ENCODE measurements at places on chromosomes 6 and 20.

DNA sequence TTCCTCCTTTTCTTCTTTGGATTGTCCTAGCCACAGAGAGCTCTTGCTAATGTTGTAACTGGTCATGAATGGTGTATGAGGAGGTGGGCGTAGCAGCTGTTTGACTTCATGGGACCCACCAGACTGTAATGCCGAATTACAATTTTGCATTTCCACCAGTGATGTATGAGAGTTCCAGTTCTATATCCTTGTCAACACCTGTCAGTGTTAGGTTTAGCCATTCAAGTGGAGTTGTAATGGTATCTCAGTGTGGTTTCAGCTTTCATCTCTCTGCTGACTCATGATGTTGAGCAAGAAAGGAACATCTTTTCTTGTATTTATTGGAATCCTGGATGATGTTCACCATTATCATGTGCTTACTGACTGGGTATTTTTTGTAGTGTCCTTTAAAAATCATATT lies 5.1 kb downstream of the IGF2R start:
- DNase-seq = no peak

DNA sequence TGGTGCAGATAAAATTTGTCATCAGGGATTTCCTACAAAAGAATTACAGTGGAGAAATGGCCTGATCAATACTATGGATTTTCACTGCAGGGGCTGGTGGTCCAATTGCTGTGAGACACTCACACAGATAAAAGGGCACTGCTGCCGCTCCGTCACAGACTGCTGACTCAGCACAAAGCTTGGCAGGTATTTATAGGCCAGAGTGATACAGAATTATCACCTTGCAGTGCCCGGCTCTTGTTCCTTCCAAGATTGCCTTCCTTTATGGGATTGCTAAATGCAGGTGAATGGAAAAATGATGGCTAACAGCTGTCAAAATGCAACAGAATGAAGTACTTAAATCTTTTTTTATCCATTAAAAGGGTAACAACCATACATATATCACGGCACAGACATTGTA lies 247.8 kb upstream of the ZFP64 start:
- no peak for DNase-seq

GRCh38 chr6:105058316-105058715 lies 101.4 kb downstream of the LIN28B start:
- no peak for DNase-seq

DNA sequence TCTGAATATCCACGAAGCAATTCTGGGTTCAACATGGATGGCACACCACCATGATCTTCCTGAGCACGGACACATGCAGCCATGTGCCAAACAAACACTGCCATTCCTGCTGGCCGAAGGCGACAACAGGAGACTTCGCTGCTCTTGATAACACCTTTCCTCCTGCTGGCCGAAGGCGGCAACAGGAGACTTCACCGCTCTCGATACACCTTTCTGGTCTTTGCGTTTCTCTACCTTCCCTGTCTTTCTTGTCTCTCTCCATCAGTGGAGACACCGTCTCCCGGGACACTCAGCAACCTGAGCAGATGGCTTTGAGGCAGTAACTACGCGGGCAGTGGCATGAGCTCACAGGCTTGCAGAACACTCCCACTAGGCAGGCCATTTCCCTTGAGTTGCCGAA lies 54.9 kb upstream of the MPC1 start:
- no peak for DNase-seq

- DNase-seq = peak; percentile 27
Measured at GRCh38 chr6:7137335-7138045, 29.7 kb downstream of the RREB1 start.

- DNase-seq = no peak
Measured at GRCh38 chr6:167129159-167129558, 6.3 kb downstream of the CCR6 start.

DNA sequence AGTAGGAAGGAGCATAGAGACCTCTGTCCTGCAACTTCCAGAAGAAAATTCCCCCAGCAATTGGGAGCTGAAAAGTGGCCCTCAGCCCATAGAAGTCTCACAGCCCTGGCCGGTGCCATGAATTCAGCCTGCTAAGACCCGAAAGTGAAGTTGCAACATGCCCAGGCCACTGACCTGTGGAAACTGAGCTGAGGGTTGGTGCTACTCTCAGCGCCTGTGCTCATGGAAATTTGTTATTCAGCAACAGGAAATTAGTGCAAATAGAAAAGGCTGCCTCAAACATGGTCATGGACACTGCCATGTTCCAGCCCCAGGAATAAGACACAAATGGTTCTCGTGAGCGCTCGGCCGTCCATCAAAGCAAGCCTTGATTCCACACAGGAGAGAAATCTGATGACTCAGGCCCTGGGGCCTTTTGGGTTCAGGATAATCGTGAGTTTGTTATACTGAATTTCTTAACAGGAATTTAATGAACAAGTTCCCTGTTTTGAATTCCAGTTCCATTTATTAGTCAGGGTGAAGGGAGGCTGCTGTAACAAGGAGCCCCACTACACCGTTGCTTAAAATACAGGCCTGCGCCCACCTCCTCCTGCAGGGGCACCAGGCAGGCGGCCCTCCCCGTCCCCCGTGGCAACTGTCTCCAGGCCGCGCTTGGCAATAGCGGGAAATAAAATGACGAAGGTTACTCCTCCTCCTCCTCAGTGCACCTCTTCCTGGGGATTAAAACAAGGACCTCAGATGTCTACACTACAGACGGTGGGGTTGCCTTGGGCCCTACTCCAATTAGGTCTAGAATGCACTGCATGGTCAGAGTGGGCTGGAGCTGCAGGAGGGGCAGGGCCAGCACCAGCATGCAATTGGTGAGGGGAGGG lies 152.9 kb downstream of the ERMARD start:
- DNase-seq = no peak

- DNase-seq = no peak
Measured at GRCh38 chr20:4999788-5000187, 1.5 kb downstream of the SLC23A2 start.

GRCh38 chr6:70131528-70131927 lies 171.4 kb downstream of the COL9A1 start:
- no peak for DNase-seq

DNA sequence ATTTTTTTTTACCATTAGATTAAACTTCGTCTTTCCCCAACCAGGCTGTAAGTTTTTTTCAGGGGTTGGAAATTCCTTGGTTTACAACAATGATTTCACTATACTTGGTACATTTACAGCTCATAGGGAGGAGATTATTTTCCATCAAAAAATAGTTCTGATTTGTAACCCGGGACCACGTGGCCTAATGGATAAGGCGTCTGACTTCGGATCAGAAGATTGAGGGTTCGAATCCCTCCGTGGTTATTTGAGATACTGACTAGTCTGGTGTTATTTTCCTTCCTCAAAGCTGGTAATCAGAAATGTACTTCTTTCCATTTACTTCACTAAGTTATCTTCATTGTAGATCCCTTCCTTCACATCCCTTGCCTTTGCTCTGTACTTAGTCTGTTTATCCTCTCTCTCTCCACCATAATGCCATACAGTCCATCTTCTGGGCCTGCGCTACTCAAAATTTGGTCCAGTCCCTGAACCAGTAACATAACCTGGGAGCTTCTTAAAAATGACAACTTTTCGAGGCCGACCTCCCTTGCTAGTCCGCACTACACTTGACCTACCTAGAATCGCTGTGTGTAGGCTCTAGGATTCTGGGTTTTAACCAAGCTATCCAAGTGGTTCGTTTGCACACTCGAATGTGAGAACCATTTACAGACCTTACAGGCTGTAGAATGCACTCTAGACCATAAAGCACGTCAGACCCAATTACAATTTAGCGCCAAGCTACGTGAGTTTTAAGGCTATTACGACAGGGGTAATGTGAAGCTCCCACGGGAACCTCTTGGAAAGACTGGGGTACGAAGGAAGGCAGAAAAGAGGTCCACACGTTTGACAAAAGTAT lies 42.1 kb upstream of the BTN3A2 start:
- DNase-seq = peak; percentile 43

DNA sequence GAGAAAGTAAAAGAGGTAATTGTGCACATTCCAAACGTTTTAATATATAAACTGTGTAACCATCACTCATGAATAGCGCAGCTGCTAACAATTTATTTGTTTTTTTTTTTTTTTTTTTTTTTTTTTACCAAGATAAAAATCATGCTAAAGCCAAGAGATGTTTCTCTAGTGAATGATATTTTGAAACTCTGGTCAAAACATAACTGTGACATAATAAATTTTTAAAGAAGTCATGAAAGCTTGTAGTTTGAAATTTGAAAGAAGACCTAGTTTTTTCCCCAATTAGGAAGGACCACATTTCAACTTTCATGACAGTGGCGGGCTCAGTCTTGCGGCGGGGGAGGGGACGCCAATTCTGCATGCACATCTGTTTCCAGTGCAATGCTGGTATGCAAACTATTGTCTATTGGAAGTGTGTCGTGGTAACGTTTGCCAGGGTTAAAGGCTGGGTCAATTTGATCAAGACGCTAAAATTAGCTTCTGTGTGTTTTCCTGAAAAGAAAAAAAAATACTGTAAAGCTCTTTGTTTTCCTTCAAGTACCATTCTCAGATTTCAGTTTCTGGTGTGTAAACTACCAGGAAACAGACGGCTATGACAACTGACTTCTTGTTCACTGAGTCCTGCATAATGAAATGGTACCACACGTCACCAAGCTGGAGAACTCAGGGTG lies 211.9 kb downstream of the FOXC1 start:
- no peak for DNase-seq

DNA sequence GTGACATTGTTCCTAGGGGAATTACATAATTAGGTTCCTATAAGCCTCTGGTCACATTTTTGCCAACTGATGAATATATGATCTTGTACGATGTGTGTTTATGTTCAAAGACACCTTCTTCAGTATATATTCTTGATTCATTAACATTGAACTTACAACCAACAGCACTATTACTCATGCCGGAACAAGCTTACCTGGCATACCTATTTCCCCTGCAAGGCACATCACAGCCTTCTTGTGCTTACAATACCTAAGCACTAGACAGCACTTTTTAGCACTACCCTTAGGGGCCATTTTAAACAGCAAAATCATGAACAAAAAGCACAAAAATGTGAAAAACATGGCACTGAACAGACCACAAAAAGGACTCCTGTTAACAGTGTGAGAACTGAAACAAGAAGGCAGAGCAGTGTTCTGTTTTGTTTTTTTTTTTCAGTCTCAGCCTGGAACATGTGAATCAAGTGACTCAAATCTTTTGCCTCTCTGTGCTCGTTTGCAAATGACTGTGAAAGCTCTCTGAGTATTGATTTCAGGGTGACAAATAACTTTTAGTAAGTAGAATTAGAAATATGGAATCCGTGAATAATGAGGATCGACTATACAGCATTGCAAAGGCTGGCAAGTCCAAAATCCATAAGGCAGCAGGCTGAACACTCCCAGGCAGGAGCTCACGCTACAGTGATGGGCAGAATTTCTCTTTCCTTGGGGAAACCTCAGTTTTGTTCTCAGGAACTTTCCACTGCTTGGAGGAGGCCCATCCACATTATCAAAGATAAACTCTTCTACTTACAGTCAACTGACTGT lies 102.3 kb upstream of the TSHZ2 start:
- no peak for DNase-seq

DNA sequence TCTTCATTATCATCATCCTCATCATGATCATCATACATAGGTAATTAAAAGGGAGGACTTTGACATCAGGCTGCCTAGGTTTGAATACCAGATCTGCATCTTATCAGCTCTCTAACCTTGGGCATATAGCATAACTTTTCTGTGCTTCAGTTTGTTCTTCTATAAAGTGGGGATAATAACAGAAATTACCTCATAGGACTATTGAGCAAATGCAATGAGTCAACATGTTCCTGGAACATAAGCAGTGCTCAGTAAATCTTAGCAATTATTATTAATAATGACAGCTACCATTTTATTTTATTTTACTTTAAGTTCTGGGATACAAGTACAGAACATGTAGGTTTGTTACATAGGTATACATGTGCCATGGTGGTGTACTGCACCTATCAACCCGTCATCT lies 7.2 kb downstream of the C20orf202 start:
- DNase-seq = no peak

DNA sequence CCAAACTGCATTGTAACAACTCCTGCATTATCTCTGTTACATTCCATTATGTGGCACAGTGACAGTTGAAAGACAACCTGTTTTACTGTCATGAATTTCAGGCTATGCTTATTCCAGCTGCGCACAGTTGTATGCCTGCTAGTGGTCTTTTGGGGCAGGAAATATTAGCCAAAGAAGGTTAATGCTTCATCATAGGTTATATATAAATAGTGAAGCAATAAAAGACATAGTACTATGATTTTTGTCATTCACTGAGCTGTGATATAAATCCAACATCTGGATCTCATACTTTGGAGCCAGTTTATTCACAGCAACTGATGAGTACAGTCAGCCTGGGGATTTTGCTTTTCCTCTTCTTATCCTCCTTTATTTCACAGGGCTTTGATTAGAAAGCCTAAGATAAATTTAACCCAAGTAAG lies 55.6 kb downstream of the FILIP1 start:
- no peak for DNase-seq

DNA sequence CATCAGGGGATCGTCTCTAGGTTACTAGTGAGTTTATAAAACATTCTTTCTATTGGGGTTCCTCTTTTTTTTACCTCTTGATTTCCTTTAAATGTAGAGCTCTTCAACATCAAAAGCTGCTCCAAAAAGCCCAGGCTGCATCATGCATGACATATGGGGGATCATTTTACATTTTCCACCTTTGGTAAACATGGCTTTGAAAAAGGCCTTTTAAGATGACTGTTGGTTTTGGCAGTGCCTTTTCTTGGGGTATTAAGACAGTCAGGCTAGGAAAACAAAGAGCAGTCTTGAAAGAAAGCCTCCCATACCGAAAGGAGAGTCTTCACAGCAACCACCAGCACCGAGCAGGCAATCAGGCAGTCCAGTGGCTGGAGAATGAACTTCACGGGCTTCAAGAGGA lies 73.2 kb downstream of the NPEPL1 start:
- DNase-seq = no peak

Measured in activated CD4-positive, CD25-positive, alpha-beta regulatory T cell treated with anti-CD3 and anti-CD28 coated beads, Interleukin-2, amount 50 U/mL, for 16 hours (primary cell).